PC-9 (cell line): ENCODE measurements at places on chromosomes 3 and 15. TPM values are rescaled to one million over a fixed set of nuclear protein-coding genes. Genes with fewer than 3 reads are reported as not detected.

DNA sequence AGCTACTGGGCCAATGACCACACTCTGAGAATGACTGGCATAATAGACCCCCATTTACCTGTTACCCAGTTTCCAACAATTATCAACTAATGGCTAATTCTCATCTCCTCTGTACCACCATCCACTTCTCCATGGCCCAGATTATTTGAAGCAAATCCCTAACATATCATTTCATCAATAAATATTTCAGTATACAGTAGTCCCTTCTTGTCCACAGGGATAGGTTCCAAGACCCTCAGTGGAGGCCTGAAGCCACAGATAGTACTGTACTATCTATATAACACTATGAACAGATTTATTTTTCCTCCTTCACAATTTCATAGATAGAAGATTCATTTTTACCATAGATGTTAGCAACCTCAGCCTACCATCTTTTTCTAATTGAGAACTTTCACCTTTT, 68.3 kb downstream of the IFT80 start:
- no peak for DNase-seq

- DNase-seq, result no peak
These were observed 8.5 kb downstream of the SPTBN5 start for GRCh38 chr15:41885321-41885720.

- DNase-seq, result no peak
These were observed 60.6 kb upstream of the PLCL2 start for GRCh38 chr3:16824081-16824696.

GRCh38 chr15:75051191-75051608, 27.8 kb downstream of the PPCDC start:
- DNase-seq, result no peak

GRCh38 chr3:82088749-82089148, 327.3 kb upstream of the GBE1 start:
- DNase-seq, result no peak

- peak; percentile 82 for DNase-seq
These were observed 70.1 kb downstream of the CLDN11 start for GRCh38 chr3:170488802-170489201.

GRCh38 chr15:80998251-80998650, 2.5 kb upstream of the TLNRD1 start:
- DNase-seq, result no peak

DNA sequence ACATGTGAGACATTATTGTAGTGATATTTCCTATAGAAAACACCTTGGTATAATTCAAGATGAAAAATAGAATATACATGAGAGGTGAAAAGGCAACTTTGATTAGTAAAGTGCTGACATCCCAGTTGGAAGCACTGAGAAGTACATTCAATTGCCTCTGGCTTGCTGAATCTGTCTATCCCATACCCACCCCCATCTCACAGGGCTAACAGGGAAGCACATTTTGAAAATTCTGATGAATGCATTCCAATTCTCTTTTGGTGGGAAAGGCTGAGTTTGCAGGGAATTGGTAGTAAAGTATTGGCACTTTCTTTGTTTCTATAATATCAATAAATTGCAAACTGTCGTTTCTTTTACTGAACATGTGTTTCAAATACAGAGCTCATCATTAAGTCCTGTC, 122.9 kb downstream of the MBNL1 start:
- DNase-seq, result no peak

DNA sequence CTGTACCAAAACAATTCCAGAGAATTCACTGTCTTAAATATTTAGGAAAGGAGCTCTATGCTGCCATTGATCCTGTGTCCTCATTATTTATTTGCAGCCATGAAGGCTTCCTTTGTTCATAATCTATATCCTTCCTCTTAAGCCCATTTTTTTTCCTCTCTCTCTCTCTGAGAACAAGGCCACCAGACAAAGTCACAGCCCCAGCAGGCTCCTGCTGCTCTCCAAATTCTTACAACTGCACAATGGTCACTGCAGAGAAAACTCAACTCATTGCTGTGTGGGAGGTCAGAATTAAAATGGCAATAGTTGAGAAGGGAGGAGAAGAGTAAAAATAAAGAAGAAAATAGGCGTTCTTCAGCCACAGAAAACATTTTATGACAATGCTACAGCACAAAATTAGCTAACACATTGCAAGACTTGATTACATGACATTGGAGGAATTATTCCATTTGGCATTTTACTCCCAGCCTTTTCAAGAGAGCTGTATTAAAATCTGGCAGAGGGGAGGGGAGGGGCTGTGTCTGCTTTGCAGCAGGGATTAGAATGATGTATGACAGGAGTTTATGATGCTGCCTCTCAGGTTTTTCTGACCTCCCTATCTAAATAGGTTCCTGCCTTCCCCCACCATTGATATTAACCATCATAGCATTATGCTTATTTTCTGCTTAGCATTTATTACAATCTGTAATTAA, 399.7 kb upstream of the THBS1 start:
- no peak for DNase-seq

DNA sequence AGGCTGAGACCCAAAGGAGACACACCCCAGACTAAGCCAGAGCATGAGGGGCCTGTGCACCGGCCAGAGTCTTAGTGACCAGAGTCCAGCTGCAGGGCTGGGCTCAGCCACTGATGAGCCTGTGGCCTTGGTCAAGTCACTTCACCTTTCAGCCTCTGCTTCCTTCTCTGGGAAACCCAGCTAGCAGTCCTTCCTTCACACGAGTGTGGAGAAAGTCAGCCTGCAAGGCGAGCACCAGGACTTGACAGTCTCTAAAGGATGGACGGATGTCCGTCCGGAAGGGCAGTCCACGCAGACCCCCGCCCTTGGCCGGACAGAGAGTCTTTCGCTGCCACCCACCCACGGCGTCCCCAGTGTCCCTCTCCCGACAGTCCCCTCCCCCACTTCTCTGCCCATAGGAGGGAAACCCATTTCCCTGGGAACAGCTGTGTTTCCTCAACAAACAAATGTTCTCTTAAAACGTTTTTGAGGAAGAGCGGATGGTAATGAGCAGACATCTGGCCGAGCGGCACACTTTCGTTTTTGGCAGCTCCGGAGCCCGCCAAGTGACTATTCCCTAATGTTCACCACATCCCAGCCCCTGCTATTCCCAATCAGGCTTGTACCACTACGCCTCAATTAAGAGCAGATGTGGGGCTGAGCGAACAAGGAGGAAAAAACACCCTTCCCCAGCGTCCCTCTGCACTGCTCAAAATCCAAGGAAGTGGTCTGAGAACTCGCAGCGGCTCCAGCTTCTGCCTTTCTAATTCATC, 129.1 kb upstream of the SMAD3 start:
- no peak for DNase-seq

DNA sequence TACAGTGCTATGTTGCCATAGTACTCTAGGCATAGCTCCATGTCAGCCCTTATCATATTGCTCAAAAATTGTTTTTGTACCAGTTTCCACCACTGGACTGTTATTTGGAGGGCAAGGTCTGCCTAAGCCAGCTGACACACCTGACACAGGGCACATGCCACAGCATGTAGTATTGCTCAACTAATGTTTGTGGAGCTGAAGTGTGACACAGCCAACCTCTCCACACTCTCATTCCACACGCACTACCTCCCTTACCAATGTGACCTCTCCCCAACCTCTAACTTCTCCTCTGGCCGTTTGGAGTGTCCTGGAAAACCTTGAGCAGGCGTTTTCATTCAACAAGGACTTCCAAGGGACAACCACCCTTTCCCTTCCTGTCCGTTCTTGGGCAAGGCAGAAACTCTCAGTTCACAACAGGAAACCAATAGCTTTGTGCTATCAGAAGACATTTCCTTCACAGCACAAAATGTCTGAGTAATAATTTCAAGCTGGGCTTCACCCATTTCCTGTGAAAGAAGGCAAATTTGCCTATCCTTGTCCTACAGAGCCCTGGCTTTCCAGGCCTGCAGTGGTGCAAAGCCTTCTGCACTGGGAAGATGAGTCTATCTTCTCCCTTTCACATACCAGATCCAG, 38.4 kb downstream of the TLNRD1 start:
- no peak for DNase-seq

DNA sequence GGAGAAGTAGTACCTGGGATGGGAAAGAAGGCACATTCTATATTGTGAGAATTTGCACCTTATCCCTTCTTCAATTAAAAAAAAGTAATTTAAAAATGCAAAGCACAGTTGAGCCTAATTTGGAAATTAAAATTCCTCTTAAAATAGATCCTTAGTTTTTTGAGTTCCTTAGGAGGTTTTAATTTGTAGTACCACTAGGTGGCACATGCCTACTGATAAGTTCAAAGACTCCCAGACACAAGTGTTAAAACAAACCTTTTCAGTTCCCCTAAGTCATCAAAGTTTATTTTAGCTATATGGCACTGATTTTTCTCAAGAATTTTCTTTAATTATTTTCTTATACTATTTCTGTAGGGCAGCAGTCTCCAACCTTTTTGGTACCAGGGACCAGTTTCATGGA, 127.6 kb upstream of the AZI2 start:
- no peak for DNase-seq

GRCh38 chr15:60493166-60493565, 14.2 kb upstream of the ICE2 start:
- no peak for DNase-seq

GRCh38 chr3:9686050-9686550, 17.5 kb upstream of the CPNE9 start:
- DNase-seq, result no peak

GRCh38 chr3:194756791-194757325, 71.2 kb downstream of the FAM43A start:
- no peak for DNase-seq

- DNase-seq, result no peak
These were observed 20.6 kb upstream of the LCTL start for GRCh38 chr15:66586155-66586976.

DNA sequence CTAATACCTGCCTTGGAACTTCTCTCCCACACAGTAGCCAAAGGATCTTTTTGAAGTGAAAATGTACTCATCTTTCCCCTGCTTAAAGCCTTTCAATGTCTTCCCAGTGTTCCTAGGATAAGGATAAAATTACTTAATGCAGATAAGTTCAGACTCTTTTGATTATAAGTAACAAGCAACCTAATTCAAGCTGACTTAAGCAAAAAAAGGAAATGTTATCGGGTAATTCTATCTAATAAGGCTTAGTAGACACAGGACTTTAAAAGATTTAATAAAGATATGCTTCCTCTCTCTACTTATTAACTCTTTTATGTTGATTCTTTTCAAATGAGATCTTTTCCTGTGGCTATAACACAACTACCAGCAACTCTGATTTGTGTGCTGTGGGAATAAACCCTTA, 284.2 kb downstream of the OXSM start:
- no peak for DNase-seq

GRCh38 chr3:154762486-154762885, 317.6 kb upstream of the MME start:
- no peak for DNase-seq

DNA sequence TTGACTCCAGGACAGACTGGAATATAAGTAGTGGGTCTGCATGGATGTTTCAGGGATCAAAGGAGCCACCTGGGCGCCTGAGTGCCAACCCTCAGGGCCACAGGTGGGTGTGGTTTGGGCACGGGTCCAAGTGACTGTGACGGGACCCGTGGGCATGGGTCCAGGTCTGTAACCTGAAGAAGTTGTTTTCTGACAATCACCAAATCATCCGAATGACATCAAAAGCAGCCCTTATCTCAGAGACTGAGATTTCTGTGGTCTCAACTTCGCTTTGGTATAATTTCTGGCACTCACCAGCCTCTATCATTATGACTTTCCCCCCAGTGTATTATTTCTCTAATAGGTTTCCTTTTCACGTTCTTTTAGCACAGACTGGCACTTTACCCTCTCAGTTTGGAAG, 24.4 kb downstream of the RLBP1 start:
- peak; percentile 44 for DNase-seq

DNA sequence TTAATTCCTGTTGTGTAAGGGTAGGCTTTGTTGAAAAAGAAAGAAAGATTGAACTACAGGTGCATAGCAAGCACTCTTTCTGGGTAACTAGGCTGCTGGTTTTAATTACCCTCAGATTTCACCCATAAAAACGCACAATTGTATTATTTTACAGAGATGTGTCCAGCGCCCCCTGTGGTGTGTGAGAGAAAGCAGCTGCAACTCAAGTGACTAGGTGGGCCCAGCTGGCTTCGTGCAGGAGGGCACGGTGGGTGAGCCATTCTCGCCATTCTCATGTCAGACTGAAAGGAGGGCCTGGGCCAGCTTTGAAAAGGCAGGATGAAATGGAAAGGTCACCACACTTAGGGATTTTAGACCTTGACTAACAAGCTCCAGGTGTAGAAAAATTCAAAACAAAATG, 122.6 kb downstream of the LRIG1 start:
- DNase-seq, result no peak

GRCh38 chr3:23864931-23865330, 51.9 kb downstream of the NKIRAS1 start:
- no peak for DNase-seq

- DNase-seq, result no peak
These were observed 142.4 kb upstream of the TLE3 start for GRCh38 chr15:70240082-70240481.

DNA sequence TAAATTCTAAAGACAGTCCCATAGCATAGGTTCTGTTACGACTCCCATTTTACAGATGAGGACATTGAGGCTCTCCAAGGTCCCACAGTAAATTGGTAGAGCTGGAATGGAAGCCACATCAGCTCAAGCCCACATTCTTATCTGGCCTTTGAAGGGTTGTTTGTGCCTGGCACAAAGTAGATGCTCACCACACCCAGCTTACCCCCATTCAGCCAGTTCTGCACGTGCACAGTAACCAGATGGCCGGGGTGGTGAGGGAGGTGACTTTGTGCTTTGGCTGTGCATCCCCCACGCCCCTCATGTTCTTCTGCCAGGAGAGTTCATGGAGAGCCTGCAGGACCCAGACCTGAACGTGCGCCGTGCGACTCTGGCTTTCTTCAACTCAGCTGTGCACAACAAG, 16.2 kb downstream of the RPL32 start:
- no peak for DNase-seq

- no peak for DNase-seq
These were observed 115.1 kb downstream of the HERC1 start for GRCh38 chr15:63718590-63719035.

- no peak for DNase-seq
These were observed 244.1 kb upstream of the PDZRN3 start for GRCh38 chr3:73868688-73869315.

Gene KCNMB2
- total RNA-seq, result not detected in 2 replicates

Gene CRTAP
- total RNA-seq, result 121 and 134 TPM in 2 replicates

Gene LRRIQ4
- total RNA-seq, result 1.3 TPM in 2 replicates

Gene FHIT
- total RNA-seq, result 7.6 and 9.8 TPM in 2 replicates

Gene SLC22A14
- not detected in 2 replicates for total RNA-seq

Gene SAMMSON
- total RNA-seq, result not detected in 2 replicates

Gene AMOTL2
- 147 and 221 TPM in 2 replicates for total RNA-seq

Gene FAM240A
- not detected in 2 replicates for total RNA-seq

Gene BUB1B
- 74.3 and 75.3 TPM in 2 replicates for total RNA-seq

Gene LSM3
- total RNA-seq, result 8.7 and 18.3 TPM in 2 replicates

Gene EXD1
- 0.70 TPM in 1 of 2 replicates, not detected in the other for total RNA-seq

Gene FOXB1
- total RNA-seq, result 2.2 and 2.7 TPM in 2 replicates

Gene ACTL6A
- total RNA-seq, result 87.9 and 113 TPM in 2 replicates

Gene CSTA
- total RNA-seq, result 16.8 and 18.0 TPM in 2 replicates

Gene PIK3R4
- total RNA-seq, result 28.7 and 35.2 TPM in 2 replicates
